ENCODE measurements at places on chromosomes 6 and 20.

GRCh38 chr6:9131616-9132015 is 696.3 kb upstream of the SLC35B3 start:
- no peak for DNase-seq

- no peak for DNase-seq
Observed at GRCh38 chr20:59643615-59644061, 39.3 kb downstream of the PHACTR3 start.

GRCh38 chr6:2739335-2739734 is 11.4 kb downstream of the MYLK4 start:
- DNase-seq, result no peak

GRCh38 chr6:139473231-139473701 is 98.8 kb upstream of the CITED2 start:
- no peak for DNase-seq

GRCh38 chr6:4059115-4059777 is 19.7 kb downstream of the FAM217A start:
- no peak for DNase-seq

- no peak for DNase-seq
Observed at GRCh38 chr6:21732731-21733130, 139.2 kb downstream of the SOX4 start.

DNA sequence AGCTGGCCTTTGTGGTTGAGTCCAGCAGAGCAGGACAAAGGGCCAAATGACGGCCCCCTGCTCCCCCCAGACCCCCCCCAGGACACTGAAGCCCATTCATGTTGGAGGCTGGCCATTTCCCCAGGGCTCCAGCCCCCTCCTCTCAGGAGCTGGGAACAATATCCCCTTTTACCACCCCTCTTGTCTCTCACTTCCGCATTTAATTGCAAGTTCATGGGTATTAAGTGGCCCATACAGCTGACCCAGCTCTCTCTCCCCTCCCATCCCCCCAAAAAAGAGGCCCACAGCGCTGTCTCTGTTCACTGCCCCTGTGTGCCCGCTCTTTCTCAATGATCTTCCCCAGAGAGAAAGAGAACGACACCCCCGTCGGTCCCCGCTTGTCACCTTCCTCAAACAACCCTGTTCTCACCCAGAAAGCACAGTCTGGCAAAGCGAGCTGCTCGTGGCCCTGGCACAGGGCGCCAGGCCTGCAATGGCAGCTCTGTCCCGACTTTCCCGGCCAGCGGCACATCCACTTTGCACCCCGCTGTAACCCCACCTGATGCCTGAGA is 30.4 kb downstream of the PREX1 start:
- no peak for DNase-seq

- no peak for DNase-seq
Observed at GRCh38 chr20:59832406-59833363, 100.8 kb downstream of the SYCP2 start.

GRCh38 chr6:159655409-159655988 is 37.5 kb downstream of the SOD2 start:
- no peak for DNase-seq

DNA sequence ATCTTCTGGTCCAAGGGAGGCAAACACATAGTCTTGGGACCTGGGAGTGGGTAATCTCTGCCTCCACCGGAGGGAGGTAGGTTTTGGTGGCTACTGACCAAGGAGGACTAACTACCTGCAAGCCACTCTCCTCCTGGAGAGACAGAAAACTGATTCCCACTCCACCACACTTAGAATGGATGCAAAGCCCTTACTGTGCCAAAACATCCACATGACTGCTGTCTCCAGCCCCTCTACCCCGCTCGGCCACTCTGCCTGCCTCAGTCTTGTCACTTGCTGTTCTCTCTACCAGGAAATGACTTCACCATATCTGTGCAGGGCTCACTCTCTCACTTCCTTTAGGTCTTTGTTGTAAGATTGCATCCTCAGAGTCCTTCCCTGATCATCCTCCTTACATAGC is 129.5 kb upstream of the ARG1 start:
- no peak for DNase-seq

DNA sequence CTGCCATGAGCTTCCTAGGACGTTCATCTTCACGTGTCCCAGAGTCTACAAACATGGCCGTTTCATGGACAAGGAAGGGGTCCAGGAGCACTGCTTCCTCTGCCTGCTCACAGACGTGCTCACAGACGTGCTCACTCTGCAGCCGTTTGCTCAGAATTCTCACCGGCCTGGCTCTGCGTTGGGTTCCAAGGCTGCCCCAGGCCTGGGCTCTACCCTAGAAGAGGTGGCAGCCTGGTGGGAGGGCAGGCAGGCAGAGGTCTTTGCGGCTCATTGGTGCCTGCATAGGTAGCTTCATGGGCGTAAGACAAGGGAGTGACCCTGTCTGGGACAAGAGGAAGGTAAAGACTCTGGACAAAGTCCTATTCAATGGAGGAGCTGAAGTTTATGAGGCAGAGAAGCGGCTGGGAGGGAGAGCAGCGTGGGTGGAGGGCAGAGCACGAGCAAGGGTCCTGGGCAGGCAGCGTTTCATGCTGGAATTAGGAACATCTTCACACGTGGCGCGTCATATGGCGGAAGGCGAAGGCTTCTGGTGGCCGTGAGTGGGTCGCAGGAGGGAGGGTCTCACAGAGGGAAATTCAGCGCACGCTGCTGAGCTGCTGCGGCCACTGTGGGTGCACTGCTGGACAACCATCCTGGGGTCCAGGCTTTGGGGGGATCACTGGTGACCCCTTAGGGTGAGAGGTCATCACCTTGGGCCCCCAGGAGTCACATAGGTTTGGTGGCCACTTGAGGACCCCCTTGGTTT is 138.2 kb downstream of the PHACTR3 start:
- no peak for DNase-seq
